ENCODE measurements at places on chromosomes 13 and 19. TPM values are rescaled to one million over a fixed set of nuclear protein-coding genes. Genes with fewer than 3 reads are reported as not detected.

The ZNF430 gene
- 12.5 TPM for polyA plus RNA-seq

The THSD1 gene
- polyA plus RNA-seq = 0.16 TPM

The KLF1 gene
- polyA plus RNA-seq = not detected

The APOC4 gene
- polyA plus RNA-seq = not detected

The SOX1 gene
- polyA plus RNA-seq = 2.4 TPM

The ZNF675 gene
- polyA plus RNA-seq = 32.4 TPM

The SIGLECL1 gene
- not detected for polyA plus RNA-seq

The KIR2DL4 gene
- polyA plus RNA-seq = not detected

The LRRC4B gene
- polyA plus RNA-seq = 0.80 TPM

The SPACA4 gene
- polyA plus RNA-seq = not detected

The FGF21 gene
- polyA plus RNA-seq = not detected

The DAND5 gene
- polyA plus RNA-seq = not detected

The ZNF700 gene
- 0.39 TPM for polyA plus RNA-seq

The MBD3L4 gene
- not detected for polyA plus RNA-seq

The SIGLEC12 gene
- not detected for polyA plus RNA-seq

The BRSK1 gene
- polyA plus RNA-seq = 2.8 TPM

The ZNF136 gene
- polyA plus RNA-seq = 7.6 TPM

The SGCG gene
- not detected for polyA plus RNA-seq

The SIGLEC11 gene
- not detected for polyA plus RNA-seq

The PNMA8B gene
- 6.1 TPM for polyA plus RNA-seq

The ZNF541 gene
- not detected for polyA plus RNA-seq

All from Purkinje cell (primary cell).